RPMI7951 (cell line): ENCODE measurements at places on chromosomes 2 and 18.

DNA sequence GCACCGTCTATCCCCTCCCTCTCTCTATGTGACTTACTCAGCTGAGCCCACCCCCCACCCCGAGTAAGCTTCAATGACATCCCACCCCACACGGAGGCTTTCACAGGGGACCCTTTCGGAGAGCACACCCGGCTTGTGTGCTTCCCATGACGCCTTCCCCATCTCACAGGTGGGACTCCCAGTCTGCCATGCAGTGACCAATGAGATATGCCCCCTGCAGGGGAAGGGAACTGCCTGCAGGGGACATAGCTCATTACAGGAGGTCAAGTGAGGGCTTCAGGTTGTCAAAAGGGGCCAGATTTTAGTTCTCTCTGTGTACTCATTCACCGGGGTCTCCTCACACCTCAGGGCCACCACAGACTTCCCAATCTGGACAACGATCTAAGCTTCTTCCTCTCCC, 112.6 kb downstream of the GAREM1 start:
- DNase-seq: no peak

DNA sequence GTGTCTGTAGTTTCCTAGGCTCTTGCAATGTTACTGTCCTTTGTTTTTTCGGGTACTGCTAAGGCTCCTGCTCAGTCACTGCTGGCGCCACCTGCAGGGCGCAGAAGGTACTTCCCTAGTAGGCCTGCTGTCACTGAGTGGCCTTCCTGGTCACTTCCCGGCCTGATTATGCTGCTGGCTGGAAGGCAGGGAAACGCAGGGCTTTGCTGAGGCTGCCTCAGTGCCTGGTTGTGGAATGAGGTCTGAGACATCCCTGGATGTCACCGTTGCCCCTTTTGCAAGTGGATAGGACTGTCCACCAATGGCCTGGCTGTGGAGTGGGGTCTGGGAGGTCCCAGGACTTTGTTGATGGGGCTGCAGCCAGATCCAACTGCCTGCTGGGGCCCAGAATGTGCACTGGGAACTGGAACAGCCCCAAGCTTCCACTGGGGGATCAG, 13.1 kb downstream of the DAW1 start:
- DNase-seq: peak; percentile 73

DNA sequence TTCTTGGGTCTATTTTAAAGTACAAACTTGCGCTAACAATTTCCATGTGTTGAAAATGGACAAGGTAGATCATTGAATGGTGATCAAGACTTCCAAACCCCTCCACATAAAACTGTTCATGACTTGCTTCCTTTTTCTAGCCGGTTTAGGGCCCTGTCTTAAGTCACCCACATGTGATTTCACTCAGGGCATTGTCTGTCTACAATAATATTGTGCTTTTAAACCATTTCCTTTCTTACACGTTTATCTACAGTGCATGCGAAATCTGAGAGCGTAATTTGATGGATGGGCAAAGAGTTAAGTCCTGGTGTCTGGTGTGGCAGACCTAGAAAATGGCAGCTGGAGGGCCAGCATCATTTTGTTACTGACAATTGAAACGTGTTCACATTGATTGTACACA, 2.0 kb upstream of the ZNF516 start:
- no peak for DNase-seq

DNA sequence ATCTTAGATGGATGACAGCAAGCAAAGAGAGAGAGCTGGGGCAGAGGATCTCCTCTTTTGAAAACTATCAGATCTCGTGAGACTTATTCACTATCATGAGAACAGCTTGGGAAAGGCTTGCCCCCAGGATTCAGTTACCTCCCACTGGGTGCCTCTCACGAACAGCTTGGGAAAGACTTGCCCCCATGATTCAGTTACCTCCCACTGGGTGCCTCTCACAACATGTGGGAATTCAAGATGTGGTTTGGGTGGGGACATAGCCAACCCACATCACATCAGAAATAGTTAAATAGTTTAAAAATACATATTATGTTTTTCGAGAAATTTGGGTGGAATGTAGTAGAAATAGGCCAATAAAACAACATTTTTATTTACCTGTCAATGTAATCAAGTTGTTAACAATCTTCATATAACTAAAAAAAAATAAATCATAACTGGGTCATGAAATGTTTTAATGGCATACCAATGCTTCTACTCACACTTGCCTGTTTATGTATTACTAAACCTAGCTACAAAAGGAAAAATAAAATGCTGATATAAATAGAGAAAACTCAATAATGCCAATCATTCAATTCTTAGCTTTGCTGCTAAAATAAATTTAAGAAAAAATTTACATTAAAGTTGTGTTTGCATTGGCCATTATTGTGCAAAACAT, 608.9 kb downstream of the SUCLG1 start:
- DNase-seq: no peak

DNA sequence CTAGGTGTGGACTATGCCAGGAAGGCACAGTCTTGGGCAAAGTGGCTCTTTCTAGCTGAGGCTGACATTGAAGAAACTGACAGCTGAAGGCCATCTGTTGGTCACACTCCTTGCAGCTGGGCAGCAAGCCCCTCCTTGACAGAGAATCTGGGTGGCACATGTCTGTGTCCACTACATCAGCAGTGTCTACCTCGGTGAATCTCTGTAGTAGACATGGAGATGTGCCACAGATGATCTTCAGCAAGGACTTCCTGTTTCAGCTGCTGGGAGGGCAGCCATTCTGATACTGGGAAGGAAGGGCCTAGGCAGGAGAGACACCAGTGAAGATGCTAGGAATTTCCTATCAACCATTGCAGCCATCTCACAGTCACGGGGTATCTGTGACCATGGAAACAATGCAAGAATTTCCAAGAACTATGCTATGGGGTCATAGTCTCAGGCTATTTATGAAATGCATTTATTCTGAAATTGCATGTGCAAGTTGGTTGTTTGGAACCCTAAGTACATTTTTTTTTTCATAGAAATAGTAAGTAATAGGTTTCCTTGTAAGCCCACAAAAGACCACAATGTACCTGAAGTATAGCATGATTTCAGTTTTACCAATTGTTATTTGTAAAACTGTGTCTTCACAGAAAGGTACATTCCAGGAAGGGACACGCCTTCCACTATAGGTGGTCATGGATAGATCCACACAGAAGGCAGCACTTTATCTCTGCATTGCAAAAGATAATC, 63.8 kb upstream of the DARS1 start:
- no peak for DNase-seq
